HEK293T (cell line): ENCODE measurements at places on chromosomes 16 and 17.

- DNase-seq = no peak
Observed at GRCh38 chr16:65658349-65658748, 536.5 kb upstream of the CDH11 start.

DNA sequence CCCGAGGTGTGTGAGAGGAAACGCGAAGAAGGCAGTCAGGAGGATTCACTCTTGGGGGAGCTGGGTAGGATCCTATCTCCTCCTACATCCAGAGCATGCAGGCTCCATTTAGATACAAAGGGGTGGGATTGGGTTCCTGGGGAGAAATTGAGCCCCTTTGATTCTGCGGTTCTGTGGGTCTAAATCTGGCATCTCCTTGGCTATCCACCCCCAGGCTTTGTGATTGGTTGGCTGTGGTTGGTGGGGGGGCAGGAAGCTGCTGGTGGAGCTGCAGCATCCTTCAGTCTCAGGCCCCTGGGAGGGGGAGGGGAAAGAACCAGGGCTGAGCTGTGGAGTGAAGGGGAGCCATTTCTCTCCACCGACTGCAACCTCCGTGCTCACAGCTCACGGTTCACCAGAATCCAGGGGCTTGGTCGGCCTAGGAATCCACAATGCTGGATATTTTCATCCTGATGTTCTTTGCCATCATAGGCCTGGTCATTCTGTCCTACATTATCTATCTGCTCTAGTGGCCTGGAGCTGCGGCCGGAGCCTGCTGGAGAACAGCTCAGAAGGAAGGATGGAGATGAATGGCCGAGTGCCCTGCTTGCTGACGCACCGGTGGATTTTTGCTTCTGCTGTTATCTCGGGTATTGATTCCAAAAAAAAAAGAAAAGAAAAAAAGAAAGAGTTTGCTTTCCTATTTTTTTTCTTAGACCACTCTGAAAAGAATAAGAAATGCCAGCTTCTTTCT, at the start of gene LASP1NB:
Gene LASP1NB (plus strand): TSS at position 352 of the 733 bp plus-strand sequence.
- no peak for DNase-seq

- DNase-seq = no peak
Observed at GRCh38 chr16:89420204-89420603, 70.2 kb downstream of the ANKRD11 start.

GRCh38 chr17:9880582-9880999, 24.5 kb downstream of the RCVRN start:
- DNase-seq = no peak

DNA sequence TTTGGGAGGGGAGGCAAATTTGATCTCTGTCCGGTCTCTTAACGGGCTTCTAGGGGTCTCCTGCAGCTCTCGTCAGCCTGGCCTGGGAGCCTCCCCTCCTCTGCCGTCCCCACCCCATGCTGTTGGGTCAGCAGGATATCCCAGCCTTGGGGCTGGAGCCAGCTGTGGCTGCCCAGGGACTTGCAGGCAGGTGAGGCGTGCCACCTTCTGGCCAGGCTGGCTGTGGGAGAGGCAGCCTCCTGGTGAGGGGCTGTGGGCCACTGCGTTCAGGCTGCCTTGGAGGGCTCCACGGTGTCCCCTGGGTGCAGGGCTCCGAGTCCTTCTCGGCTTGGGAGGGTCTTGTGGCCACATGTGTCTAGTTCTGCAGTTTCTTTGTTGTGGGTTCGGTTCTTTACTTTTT, 34.6 kb downstream of the TBCD start:
- DNase-seq = no peak

DNA sequence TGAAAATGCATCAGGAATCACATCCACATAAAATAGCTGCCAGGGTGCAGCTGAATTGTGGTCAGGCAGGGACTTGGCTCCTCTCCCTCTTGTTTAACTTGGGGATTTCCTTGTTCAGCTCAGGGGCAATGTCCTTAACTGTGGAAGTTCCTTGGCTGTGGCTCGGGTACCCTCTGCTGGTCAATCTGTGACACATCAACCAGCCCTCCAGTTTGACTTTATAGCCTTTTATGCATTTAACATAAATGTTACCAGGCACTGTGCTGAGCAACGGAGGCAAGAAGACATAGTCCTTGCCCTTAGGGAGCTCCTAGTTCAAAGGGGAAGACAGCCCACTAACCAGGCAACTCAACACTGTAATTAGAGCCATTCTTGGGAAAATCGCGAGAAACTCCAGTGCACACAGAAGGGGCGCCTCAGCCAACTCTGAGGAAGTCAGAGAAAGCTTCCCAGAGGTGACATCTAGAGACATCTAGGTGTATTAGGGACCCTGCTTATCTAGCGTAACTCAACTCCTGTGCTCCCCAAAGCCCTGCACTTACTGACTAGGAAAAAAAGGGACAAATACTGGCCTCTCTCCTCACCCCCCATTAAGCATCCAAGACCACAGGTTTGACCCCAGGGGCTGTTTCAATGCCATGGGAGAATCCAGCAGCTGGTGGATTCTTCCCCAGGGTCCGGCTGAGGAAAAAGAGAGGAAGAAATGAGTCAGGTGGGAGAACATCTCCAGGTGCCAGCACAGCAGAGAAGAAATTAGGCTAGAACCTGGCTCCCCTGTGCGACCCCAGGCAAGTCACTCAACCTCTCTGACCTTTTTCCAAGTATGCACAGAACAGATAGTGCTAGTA, 17.3 kb upstream of the EEF2K start:
- peak; percentile 65 for DNase-seq

- DNase-seq = no peak
Observed at GRCh38 chr17:66508896-66509844, 206.8 kb downstream of the PRKCA start.

- no peak for DNase-seq
Observed at GRCh38 chr17:77462090-77462489, 321.3 kb downstream of the SEC14L1 start.

DNA sequence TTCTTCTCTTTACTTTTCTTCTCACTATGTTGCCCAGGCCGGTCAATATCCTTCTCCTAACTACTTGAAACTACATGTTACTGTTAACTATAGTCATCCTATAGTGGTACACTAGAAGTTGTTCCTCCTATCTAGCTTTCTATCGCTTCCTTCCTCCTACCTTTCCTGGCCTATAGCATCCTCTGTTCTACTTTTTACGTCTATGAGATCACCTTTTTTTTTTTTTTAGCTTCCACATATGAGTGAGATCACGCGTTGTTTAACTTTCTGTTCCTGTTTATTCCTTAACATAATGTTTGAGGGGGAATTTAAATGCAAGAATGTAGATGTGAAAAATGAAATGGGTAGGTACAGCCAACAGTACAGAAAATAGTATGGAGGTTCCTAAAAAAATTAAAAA, 30.5 kb upstream of the YPEL2 start:
- DNase-seq = no peak

GRCh38 chr16:27286451-27286850, 17.9 kb upstream of the NSMCE1 start:
- DNase-seq = no peak

DNA sequence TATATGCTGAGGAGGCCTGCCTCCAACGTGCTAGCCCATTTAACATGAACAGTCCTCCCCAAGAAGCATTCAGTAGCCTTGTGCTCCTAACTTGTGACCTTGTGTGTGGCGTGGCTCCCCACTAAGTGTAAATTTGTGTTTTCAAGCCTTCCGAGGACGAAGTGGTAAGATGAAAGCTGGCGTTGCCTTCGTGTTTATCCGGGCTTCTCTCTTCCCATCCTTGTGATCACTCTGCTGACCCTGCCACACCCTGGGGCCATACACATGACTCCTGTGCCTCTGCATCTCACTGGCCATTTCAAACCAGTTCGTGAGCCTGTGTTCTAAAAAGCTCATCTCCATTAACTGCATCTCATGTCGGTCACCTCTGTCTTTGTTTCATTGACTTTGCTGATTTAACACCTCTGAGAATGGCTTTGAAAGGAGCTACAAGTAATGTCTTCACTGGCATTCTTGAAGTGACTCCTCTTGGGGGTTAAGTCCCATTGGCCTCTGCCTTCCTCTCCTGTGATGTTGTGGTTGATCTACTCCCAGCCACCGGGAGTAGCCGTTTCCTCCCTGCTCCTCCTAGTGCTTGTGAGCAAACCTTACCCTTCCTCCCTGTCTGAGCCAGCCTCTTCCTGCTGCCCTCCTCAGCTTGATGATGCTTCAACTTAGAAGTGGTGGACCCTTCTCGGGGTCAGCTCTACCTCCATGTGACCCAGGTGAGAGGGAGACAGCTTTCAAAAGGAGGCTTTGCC, 27.4 kb upstream of the NAGLU start:
- no peak for DNase-seq

- DNase-seq = no peak
Observed at GRCh38 chr17:34241062-34241461, 14.0 kb upstream of the CCL2 start.

DNA sequence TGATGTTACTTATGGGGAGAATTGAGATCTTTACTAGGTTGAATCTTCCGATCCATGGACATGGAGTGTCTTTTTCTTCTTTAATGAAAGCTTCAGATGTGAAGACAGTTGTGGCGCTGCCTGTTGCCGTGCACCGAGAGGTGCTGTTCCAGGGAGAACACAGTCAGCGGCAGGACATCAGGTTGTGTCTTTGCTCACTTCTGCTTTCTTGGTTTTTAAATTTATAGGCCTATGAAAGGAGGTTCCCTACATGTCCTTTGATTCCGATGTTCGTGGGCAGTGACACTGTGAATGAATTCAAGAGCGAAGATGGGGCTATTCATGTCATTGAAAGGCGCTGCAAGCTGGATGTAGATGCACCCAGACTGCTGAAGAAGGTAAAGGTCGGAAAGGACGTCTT, 49.8 kb downstream of the SEC14L1 start:
- DNase-seq = no peak

GRCh38 chr16:84663433-84664101, 15.3 kb downstream of the KLHL36 start:
- DNase-seq = no peak

DNA sequence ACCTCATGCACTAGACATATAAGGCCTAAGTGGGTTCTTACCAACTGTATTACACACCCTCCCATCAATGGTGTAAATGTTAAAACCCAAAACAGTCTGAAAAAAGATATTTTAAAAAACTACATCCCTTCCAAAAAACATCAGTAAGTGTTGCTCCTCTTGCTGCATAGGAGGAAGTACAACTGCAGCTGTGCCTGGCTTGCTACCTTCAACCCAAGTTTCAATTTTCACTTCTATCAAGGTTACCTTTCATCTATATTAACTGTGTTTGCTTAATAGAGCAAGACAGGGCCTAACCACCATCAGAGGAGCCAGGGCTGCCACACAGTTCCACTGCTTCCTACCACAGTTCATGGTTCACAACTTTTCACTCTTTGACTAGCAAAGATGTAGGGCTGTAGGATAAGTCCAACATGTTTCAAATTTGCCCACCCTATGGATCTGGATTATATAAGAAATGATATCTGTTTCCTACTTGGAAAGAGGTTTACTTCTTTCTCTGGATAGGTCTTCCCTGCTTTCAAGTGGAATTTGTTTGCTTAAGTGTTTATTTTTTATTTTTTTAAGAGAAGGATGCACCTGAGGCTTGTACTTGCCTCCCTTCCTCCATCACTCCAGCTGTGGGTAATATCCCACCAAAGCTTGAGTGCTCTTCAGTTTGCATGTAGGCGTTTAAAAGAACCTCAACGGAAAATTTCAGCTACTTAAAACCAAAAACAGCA, 56.7 kb downstream of the GRB7 start:
- DNase-seq = no peak

DNA sequence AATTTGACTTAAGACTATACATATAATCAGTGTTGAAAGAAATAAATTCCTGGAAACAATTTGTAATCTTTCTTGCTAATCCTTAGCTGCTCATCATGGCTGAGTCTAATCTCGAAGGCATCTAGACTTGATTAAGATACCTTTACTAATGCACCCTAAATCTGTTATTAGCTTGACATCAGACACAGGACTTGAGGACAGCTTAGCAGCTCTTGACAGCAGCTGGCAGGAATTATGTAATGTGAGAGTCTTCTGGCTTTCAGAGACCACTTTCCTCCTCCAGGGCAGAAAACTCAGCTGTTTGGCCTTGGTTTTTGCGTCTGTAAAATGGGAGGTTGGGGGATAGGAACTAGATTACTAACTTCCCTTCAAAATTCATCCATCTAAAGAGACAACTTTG, 7.1 kb upstream of the MPP2 start:
- DNase-seq = no peak

GRCh38 chr16:89900885-89901284, 17.8 kb upstream of the MC1R start:
- DNase-seq = no peak

DNA sequence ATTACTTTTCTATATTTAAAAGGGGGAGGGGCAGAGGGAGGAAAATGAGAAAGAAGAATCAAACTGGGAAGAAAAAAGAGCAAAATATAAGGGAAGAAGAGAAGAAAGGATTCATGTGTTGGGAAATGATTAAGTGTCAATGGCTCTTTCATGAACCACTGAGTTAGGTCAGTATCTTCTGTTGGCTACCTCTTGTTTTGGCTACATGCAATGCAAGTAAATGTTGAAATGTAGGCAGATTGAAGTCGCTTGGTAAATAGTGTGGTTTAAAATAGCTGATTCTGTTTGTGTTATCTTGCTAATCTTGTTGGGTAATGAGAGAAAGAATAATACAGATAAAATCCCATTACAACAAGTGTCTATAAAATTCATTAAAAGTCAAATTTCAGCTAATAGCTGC, 27.2 kb downstream of the COX11 start:
- no peak for DNase-seq

DNA sequence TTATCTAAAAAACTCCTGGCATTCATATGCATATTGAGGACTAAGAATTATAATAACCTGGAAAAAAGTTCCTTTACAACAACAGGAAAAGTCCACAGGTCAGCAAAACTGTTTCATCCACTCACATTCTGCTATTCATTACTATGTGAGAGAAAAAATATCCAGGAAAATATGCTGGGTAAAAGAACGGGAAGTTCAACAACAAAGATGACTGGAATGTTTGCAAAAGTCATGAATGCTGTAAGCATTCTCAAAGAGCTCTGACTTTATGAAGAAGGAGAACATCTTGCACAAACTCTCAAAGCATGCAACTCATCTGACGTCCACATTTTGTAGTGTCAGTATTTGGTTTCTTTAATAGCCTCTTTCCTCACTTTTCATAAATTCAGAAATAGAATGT, 56.9 kb upstream of the ALDH3A1 start:
- no peak for DNase-seq

GRCh38 chr17:7112510-7113108, 2.0 kb downstream of the ASGR2 start:
- DNase-seq = no peak

DNA sequence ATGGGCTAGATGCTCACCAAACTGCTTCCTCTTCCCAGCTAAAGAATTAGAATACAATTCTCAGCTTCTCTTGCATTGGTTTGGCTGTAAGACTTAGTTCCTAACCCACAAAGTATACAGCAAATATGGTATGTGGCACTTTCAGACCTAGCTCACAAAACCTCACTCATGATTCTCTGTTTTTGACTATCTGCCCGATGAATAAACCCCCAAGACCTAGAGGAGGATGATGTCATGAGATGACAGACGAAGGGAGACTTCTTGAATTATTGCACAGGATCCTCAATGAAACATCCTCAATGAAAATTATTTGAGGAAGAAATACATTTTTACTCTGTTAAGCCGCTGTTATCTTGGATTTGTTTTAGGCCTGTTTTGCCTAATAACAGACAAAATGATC, 14.3 kb downstream of the CNOT1 start:
- DNase-seq = no peak

GRCh38 chr17:8025176-8025911, 13.5 kb upstream of the ALOX15B start:
- DNase-seq = no peak

GRCh38 chr17:17795296-17795695, 41.5 kb downstream of the SREBF1 start:
- no peak for DNase-seq
